ENCODE measurements at places on chromosomes 5 and 9. TPM values are rescaled to one million over a fixed set of nuclear protein-coding genes. Genes with fewer than 3 reads are reported as not detected.
A peak's percentile ranks its signal among the peaks of the same experiment; 100 is the strongest.

DPYSL3 gene
- total RNA-seq, result 27.6 TPM

SOX30 gene
- not detected for total RNA-seq

- no peak for DNase-seq
Observed at GRCh38 chr9:37683531-37684371, 33.0 kb downstream of the FRMPD1 start.

DNA sequence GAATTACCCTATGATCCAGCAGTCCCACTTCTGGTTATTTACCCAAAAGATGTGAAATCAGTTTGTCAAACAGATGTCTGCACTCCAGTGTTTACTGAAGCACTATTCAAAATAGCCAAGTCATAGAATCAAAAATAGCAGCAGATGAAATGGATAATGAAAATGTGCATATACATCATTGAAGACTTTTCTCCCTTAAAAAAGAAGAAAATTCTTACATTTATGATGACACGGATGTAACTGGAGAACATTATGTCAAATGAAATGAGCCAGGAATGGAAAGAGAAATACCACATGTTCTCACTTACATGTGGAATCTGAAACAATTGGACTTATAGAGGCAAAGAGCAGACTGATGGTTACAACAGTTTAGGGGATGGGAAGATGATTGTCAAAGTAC, 21.5 kb upstream of the PLEKHG4B start:
- no peak for DNase-seq

- DNase-seq, result no peak
Observed at GRCh38 chr9:127769929-127770582, 8.4 kb downstream of the SH2D3C start.

DNA sequence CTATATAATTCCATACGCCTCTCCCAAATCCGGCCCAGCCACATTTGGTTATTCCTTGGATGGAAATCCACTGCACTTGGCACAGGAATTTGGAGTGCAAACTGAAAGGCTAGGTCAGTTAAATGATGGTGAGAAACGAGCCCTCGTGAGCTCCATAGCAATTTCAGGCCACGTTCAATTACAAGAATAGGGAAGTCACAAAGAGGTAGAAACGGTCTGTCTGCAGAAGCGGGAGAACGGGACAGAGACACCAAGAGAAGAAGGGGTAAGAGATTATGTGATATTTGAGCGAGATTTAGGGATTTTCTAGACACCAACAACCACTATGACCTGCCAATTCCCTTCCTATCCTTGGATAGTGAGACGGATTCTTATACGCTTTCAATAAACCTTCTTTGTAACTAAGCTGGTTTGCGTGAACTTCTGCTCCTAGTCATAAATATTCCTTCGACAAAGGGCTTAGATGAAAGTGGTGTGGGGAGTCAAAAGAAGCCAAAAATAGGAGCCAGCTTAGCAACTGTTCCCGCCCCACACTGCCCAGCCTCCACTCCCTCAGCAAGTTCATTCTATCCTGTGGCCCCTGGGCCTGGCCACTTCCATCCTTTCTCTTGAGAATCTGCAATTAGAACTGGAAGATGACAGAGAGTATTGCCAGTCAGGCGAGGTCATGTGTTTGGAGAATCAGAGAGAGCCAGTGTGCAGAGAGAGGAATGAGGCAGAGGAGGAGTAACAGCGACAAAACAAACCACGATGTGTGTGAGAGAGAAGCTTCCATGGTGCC, 118.4 kb downstream of the ZNF608 start:
- DNase-seq, result no peak

GRCh38 chr5:154084062-154084639, 45.4 kb downstream of the MFAP3 start:
- DNase-seq, result no peak

GRCh38 chr9:109912082-109912582, 132.1 kb downstream of the PALM2AKAP2 start:
- no peak for DNase-seq

- DNase-seq, result peak; percentile 79
Observed at GRCh38 chr5:79513704-79514390, at the start of gene HOMER1. TSS of gene HOMER1 (minus strand) at chr5:79514134. CDS start at chr5:79512774, 1,360 bp downstream.
